KBM-7 (cell line): ENCODE measurements at places on chromosomes 2 and 18.
A peak's percentile ranks its signal among the peaks of the same experiment; 100 is the strongest.

- no peak for DNase-seq
These were observed 118.9 kb upstream of the TCF4 start for GRCh38 chr18:55706898-55707297.

- DNase-seq: no peak
These were observed 108.9 kb upstream of the CDC42EP3 start for GRCh38 chr2:37780387-37780676.

- no peak for DNase-seq
These were observed 34.9 kb upstream of the CYP26B1 start for GRCh38 chr2:72182547-72182946.

- peak; percentile 11 for DNase-seq
These were observed 680 bp downstream of the ASNSD1 start for GRCh38 chr2:189661957-189662321.

DNA sequence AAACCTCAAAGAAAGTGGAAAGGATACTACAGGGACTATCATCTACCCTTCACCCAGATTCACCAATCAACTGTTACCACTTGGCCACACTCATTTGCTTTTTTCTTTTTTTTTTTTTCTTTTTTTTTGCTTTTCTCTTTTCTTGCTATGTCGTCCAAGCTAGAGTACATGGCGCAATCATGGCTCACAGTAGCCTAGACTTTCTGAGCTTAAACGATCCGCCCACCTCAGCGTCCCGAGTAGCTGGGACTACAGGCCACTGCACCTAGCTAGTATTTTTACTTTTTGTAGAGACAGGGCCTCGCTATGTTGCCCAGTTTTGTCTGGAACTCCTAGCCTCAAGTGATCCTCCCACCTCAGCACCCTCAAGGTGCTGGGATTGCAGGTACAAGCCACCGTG lies 24.0 kb downstream of the BIN1 start:
- no peak for DNase-seq

GRCh38 chr2:225040856-225041206 lies 1.4 kb downstream of the DOCK10 start:
- no peak for DNase-seq

DNA sequence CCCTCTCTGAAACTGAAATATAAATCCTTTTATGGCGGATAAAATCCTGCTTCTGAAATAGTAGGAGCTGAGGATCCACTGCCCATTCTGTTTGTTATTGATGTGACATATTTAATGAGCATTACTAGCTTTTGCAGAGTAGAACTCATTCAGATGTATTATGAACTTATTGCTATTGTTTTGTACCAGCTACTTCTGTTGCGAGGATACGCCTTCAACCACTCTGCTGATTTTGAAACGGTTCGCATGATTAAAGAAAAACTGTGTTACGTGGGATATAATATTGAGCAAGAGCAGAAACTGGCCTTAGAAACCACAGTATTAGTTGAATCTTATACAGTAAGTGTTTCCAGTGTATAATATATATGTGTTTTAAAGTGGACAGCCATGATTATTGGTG lies 27.7 kb downstream of the ACTR2 start:
- no peak for DNase-seq

DNA sequence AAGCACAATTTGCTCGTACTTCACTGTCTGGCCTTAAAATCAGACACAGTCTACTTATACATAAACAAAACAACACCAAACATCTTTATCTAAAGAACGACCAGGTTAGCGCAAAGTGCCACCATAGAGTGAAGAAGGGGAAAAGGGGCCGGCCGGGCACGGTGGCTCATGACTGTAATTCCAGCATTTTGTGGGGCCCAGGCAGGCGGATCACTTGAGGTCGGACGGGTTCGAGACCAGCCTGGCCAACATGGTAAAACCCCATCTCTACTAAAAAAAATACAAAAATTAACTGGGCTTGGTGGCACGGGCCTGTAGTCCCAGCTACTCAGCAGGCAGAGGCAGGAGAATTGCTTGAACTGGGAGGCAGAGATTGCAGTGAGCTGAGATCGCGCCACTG lies 118.5 kb upstream of the RIOK3 start:
- DNase-seq: no peak

GRCh38 chr18:13036622-13037320 lies 45.6 kb downstream of the CEP192 start:
- no peak for DNase-seq

DNA sequence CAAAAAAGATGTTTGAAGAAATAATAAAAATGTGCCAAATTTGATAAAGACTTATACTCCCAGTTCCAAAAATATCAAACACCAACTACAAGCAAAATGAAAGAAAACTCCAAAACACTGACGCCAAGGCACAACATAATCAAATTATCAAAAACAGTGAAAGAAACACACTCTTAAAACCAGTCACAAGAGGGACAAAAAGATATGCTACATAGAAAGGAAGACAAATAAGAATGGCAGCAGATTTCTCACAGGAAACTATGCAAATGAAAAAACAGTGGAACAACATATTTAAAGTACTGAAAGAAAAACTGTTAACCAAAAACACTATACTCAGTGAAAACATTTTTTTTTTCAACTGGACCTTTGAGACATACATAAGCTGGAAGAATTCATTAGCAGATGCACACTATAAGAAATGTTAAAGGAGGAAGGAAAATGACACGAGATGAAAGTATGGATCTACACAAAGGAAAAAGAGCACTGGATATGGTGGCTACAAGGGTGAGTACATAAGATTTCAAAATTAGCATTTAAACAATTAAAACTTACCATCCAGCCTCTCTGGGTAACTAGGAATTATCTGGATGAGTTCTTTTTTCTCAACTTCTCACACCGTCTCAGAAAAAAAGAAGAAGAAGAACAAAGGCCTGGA lies 94.0 kb upstream of the ACVR1C start:
- peak; percentile 21 for DNase-seq

DNA sequence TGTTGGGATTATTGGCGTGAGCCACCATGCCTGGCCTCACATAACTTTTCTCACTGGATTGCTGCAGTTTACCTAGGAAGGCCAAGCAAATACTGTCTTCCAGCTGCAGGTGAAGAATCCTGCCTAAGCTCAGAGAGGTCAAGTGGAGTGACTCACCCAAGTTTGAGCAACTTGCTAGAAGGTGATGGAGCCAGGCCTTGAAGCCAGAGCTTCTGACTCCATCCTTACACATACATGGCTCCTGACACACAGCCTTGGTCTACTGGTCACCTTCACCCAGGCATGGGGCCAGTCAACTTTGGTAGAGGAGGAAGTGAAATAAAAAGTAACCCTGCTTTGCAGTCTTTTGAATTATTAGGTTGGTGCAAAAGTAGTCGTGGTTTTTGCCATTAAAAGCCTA lies 93.5 kb downstream of the VWA3B start:
- DNase-seq: no peak

DNA sequence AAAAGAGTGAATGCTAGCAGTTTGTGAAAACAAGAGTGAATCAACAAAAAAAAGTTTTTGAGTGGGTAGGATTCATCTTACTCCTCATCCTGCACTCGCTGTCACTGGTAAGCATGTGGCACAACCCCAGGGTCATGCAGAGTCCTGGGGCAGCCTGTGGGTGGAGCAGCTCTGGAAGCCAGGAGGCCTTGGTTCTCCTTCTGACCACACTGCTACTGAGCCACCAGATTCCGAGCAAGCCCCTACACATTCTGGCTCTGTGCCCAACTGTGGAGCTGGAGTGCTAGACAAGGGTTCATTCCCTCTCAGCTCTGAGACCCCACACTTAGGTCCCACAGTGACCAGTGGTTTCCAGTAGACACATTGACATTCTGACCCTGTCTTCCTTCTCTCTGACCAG lies 670.6 kb downstream of the BCL11A start:
- no peak for DNase-seq

GRCh38 chr2:178457390-178457886 lies 6.3 kb downstream of the PJVK start:
- DNase-seq: no peak

- no peak for DNase-seq
These were observed 8.9 kb downstream of the ARHGEF4 start for GRCh38 chr2:130845505-130846085.

DNA sequence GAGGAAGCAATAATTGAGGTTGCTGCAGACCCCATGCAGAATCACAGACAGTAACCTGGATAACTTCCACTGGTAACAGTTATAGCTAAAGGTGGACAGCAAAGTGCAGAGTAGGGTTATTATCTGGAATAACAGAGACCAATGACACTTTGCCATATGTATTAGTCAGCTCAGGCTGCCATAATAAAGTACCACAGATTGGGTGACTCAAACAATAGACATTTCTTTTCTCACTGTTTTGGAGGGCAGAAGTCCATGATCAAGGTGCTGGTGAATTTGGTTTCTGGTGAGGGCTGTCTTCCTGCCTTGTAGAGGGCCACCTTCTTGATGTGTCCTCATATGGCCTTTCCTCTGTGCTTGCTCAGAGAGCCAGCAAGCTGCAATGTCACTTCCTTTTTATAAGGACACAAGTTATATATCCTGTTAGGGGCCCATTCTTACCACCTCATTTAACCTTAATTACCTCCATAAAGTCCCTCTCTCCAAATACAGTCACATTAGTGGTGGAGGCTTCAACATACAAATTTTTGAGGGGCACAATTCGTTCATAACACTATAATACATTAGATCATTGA lies 191.0 kb upstream of the LRP1B start:
- peak; percentile 55 for DNase-seq
